Keratinocyte (primary cell): ENCODE measurements at places on chromosomes 13 and 19. TPM values are rescaled to one million over a fixed set of nuclear protein-coding genes. Genes with fewer than 3 reads are reported as not detected.

EXOSC5 gene
- polyA plus RNA-seq, result 12.5 to 18.2 TPM (median 14.7 TPM) in 3 replicates

GRCh38 chr13:48790966-48791365, 137.2 kb downstream of the CYSLTR2 start:
- no peaks in the 10 kb centered on the region for H3K27me3 ChIP-seq
- H3K4me3 ChIP-seq, result no peak overlapping the region
- H3K4me1 ChIP-seq, result peaks cover 10% of the 10 kb centered on the region
- no peak for DNase-seq

- no peak overlapping the region for H3K4me3 ChIP-seq
- H3K4me1 ChIP-seq, result no peaks in the 10 kb centered on the region
- H3K27ac ChIP-seq, result no peak overlapping the region
- no peaks in the 10 kb centered on the region for H3K36me3 ChIP-seq
Observed at GRCh38 chr13:58119351-58119750, 487.8 kb downstream of the PCDH17 start.

- H3K4me3 ChIP-seq, result no peak overlapping the region
- no peak overlapping the region for H3K27ac ChIP-seq
- H3K36me3 ChIP-seq, result no peaks in the 10 kb centered on the region
- no peak for DNase-seq
Observed at GRCh38 chr13:113668491-113668971, 1.5 kb downstream of the GRK1 start.

GRCh38 chr13:20349564-20350381, 117.7 kb upstream of the GJB6 start:
- peak overlapping the region; percentile 95 for H3K27ac ChIP-seq
- no peak for DNase-seq
- no peaks in the 10 kb centered on the region for H3K36me3 ChIP-seq
- H3K4me3 ChIP-seq, result no peak overlapping the region
- H3K27me3 ChIP-seq, result no peaks in the 10 kb centered on the region

GRCh38 chr19:54255105-54255775, 1.8 kb downstream of the LILRB5 start:
- no peaks in the 10 kb centered on the region for H3K36me3 ChIP-seq
- H3K27ac ChIP-seq, result no peak overlapping the region
- H3K4me3 ChIP-seq, result no peak overlapping the region
- no peak for DNase-seq
- H3K4me1 ChIP-seq, result no peaks in the 10 kb centered on the region

DNA sequence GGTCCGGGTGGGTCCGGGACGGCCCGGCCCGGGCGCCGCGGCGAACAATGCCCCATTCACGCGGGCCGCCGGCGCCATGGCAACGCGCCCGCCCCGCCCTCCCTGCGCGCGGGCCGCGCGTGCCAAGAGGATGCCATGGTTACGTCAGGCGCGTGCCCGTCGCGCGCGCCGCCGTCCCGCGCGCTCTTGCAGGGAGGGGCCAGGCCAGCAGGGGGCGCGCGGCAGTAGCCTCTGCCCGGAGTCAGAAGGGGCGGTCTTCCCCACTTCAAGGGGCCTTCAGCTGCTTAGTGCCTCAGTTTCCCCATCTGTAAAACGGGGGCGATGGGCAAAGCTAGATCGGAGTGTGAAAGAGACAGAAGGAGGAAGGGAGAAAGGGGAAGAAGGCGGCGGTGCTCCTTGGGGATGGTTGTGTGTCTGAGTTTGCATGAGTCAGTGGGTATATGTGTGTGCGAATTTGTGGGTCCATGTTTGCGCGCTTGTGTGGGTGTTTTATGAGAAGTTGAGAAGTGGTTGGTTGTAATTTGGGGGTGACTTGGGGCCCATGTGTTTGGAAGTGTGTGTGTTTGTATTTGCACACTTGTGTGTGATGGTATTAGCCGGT, 11.6 kb upstream of the NFIX start:
- no peak overlapping the region for H3K4me3 ChIP-seq
- no peak for DNase-seq
- no peaks in the 10 kb centered on the region for H3K27me3 ChIP-seq
